ENCODE measurements at places on chromosomes 12 and 14.

- DNase-seq, result no peak
Measured at GRCh38 chr12:2551412-2551900, 243.3 kb upstream of the FKBP4 start.

GRCh38 chr12:104855599-104855998 is 102.5 kb downstream of the SLC41A2 start:
- no peak for DNase-seq

DNA sequence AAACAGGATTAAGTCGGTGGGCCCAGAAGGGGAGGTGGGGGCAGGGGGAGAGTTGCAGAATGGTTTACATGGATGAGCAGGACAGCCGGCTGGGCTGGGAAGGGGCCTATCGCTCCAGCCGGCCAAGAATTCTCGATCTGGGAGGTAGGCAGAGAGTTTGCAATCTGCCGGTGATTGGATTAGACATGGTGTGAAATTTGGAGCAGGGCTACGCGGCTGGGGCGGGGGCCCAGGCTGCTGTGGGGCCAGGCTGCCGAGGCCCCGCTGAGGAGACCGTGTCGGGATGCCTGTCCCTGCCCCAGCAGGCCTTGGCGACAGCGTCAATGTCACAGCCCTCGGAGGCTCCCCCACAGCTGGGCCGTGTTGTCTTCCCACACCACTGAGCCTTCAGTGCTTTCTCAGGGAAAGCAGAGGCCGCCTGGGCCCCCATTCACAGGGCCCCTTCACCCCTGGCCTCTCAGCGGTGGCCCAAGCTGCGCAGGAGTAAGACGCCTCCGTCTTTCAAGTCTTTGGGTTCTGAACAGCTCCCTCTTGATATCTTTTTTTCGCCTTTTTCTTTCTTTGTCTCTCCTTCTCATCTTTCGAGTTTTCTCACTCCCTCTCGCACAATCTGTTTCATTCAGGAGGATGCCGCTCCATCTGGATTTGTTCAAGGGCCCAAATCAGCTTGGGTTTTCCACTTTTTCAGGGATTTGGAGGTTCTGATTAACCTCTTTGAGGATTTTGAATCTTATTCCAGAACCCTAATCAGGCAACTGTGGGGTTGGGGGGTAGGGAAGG is 117.5 kb upstream of the PARP11 start:
- DNase-seq, result no peak

GRCh38 chr12:58241099-58241498 is 299.7 kb downstream of the ATP23 start:
- no peak for DNase-seq

- DNase-seq, result no peak
Measured at GRCh38 chr12:122235741-122236140, 9.9 kb upstream of the DIABLO start.

- DNase-seq, result no peak
Measured at GRCh38 chr12:106625976-106626375, 43.2 kb downstream of the RFX4 start.

DNA sequence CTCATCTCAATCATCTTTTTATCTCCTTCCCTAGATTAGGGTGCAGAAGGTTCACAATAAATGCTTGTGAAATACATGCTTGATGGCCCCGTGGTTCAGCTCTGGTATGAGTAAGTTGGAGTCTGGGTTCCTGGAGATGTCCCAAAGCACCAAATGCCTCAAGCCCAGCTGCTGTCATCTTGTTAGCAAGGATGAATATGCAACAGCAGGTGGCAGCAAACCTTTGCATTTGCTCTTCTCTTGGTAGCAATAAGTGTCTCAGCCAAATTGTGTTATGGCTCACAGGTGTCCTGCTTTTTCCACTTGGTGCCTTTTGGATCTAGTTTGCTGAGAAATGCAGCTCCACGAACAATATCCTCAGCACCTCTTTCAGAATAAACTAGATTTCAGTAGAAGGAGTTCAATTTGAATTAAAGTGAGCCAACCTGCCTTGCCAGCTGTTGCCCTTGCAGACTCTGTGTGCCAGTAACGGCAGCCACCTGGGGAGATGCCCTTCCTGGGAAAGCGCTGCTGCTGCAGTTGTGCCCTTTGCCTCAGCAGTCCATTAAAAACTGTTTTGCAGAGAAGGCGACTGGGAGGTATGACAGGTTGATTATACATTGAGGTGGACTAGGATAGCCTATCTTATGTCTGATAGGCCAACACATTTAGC is 417.3 kb downstream of the SNAPC1 start:
- no peak for DNase-seq

- DNase-seq, result no peak
Measured at GRCh38 chr12:132354211-132354981, 25.0 kb upstream of the GALNT9 start.

GRCh38 chr14:72598306-72598705 is 295.6 kb downstream of the DPF3 start:
- DNase-seq, result no peak

DNA sequence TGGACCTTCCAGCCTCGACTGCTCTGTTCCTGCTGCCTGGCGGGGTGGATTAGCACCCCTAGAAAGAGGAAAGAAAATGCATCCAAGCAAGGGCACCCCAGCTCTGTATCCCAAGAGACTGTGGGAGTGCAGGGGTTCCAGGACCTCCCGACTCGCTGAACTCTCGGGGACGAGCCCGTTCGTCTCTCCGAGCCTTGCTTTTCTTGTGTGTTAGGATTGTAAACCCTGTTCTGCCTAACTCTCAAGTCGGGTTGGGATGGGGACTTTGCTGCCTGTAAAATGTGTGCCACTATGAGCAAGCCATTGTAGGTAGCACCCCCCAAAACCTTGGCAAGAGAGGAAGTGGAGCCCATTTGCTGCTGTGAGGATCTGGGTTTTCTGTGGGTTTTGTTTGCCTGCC is 73.2 kb upstream of the VRK1 start:
- DNase-seq, result no peak

DNA sequence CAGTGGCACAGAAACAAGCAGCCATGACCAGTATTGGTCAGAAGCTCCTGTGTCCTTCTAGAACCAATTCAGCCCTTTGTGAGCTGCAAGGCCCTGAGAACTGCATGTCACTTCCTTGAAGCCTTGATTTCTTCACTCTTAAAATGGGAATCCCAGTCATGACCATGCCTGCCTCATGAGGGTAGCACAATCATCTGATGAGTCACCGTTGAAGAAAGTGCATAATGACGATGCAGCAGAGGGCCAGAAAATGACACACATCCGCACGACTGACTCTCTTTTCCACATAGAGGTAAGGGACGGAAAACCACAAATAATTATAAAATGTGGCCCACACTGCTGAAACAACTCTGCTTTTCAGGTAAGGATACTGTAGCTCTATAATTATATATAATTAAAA is 777.4 kb downstream of the BCL11B start:
- no peak for DNase-seq

DNA sequence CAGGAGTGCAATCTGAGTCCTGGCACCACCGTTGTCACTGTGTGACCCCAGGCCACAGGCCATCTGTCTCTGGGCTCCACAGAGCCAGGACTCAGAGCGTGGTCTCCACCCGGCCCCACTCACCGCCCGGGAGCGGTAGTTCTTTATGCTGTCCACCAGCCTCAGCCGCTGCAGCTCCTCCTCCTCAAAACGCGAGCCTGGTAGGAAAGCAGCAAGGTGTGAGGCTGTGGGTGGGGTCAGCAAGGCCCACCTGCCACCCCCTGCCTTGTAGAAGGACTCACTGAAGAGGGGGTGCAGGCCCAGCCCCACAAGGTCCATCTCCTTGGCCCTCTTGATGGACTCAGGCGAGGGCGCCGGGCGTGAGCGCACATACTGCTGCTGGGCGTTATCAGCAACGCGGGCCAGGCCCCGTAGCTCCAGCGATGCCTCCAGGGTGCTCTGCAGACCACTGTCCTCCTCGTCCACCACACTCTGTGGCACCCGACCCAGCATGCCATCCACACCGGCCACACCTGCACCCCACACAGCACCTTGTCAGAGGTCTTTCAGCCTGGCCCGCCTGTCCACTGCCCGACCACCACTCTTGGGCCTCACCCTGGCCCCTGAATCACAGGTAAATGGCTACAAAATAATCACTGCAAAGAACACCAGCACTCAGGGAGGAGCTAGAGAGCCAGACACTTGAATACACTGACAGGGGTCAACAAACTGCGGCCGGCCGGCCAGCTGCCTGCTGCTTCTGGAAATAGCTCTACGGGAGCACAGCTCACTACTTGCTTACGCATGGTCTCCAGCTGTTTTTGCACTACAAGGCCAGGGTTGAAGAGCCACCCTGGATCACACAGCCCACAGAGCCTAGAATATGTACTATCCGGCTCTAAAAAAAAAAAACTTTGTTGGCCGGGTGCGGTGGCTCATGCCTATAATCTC is 16.3 kb downstream of the CFAP73 start:
- no peak for DNase-seq

DNA sequence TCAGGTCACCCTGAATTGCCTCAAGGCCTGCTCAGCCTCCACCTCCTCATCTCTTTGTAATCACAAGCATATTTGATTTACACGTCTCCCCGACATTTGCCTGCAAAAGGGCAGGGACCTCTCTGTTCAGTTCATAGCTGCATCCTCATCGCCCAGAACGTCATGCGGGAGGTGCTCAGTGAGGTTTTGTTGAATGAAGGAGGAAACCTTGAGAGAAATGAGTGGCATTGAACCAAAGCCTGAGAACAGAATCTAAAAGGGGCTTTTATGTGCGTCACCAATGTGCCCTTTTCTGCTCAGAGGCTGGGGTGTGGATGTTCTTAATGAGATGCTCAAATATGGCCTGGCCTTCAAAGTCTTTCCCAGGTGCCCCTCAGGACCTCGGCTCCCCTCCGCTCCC is 50.0 kb upstream of the LHX5 start:
- no peak for DNase-seq

- DNase-seq, result no peak
Measured at GRCh38 chr12:120508537-120508936, 12.6 kb downstream of the DYNLL1 start.

- no peak for DNase-seq
Measured at GRCh38 chr14:101301011-101301410, 260.3 kb upstream of the DIO3 start.

GRCh38 chr12:127613056-127613455 is 653.9 kb upstream of the TMEM132C start:
- DNase-seq, result no peak

GRCh38 chr12:79841248-79841877 is 93.5 kb downstream of the PPP1R12A start:
- DNase-seq, result no peak

GRCh38 chr12:102543494-102544485 is 63.4 kb upstream of the IGF1 start:
- DNase-seq, result no peak

GRCh38 chr12:88816201-88816600 is 235.9 kb upstream of the KITLG start:
- DNase-seq, result no peak

GRCh38 chr14:69101331-69101826 is 51.5 kb downstream of the DCAF5 start:
- no peak for DNase-seq

DNA sequence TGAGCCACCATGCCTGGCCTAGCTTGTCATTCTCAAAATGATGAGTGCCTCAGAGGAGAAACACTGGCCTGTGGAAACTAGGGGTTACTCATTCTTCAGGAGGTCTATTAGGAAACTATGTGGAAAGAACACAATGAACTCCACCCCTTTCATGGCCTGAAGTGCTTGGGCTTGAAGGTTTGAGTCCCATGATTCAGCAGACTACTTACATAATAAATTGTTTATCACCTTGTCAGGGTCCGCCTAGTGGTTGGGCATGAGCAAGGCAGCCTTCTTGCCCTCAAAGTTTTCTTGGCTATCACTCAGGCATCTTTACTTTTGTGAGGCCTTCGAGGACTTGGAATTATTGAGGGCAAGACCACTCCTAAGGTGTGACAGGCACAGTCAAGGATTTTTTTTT is 251.2 kb downstream of the ACSS3 start:
- no peak for DNase-seq

DNA sequence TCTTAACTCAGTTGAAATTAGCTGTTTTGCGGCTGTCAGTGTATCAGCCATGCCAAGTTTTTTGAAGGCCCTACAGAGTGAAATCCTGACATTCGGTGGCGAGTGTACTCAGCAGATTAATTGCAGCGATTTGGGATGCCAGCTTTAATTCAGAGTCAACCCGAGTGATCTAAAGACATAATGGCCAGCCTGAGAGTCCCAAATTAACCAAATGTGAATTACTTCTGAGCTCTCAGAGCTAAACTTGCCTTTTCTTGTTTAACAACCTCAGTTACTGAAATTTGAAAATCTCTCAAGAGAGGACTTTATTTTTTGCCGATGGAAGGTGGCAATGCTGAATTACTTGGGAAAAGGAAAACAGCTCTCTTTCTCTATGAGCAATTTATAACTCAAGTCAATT is 148.5 kb downstream of the GLT1D1 start:
- no peak for DNase-seq

GRCh38 chr12:123054371-123054770 is 73.9 kb downstream of the ARL6IP4 start:
- no peak for DNase-seq

DNA sequence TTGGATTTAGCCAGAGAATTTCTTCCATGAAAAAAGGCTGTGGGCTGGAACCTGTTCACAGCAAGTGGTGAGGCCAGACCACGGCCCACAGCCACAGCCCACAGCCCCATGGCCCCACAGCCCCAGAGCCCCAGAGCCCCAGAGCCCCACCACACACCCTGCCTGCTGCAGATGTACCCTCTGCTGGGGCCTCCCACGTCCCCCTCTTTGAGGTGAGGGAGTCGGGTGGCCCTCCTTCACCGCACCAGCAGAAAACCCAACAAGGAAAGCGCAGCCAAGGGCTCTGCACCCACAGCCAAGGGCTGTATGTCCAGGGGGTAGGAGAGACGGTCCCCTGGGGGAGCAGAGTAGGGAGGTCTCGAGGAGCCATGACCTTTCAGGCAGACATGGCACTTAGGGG is 327.5 kb upstream of the DIO3 start:
- DNase-seq, result no peak

DNA sequence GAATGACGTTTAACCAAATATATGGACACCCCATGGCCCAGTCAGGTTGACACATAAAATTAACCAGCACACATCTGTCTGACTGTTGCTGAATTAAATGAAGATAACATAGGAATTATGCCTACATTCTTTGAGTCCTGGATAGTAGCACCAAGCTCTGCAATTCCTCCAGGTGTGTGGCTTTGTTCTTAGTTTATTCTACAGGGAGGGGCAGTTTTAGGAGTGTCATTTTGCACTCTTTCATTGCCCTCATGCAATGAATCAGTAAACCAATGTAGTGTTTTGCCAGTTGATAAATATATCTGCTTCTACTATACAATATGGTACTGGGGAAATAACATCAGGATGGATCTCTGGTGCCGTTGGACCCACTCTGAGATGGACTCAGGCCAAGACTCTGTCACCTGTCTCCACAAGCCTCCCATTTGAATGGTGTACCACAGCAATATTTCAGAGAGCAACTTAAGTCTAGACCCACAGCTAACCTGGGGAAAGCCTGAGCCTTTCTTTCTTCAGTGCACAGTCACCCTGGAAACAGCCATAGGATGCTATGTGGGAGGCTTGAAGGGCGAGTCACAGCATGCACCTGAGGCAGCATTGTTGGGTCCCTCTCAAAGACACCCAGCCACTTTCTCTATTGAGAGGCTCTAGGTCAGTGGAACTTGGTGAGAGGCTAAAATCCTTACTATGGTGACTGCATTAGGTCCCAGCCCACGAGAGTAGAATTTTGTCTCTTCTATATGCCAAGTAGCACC is 73.2 kb downstream of the ANO4 start:
- no peak for DNase-seq

GRCh38 chr12:4215229-4216186 is 58.1 kb upstream of the CCND2 start:
- DNase-seq, result no peak

Measured in stimulated activated CD8-positive, alpha-beta memory T cell treated with anti-CD3 and anti-CD28 coated beads, Interleukin-4, amount 100 ng/mL, for 4 hours (primary cell).